ENCODE measurements at places on chromosomes 11 and 22.

DNA sequence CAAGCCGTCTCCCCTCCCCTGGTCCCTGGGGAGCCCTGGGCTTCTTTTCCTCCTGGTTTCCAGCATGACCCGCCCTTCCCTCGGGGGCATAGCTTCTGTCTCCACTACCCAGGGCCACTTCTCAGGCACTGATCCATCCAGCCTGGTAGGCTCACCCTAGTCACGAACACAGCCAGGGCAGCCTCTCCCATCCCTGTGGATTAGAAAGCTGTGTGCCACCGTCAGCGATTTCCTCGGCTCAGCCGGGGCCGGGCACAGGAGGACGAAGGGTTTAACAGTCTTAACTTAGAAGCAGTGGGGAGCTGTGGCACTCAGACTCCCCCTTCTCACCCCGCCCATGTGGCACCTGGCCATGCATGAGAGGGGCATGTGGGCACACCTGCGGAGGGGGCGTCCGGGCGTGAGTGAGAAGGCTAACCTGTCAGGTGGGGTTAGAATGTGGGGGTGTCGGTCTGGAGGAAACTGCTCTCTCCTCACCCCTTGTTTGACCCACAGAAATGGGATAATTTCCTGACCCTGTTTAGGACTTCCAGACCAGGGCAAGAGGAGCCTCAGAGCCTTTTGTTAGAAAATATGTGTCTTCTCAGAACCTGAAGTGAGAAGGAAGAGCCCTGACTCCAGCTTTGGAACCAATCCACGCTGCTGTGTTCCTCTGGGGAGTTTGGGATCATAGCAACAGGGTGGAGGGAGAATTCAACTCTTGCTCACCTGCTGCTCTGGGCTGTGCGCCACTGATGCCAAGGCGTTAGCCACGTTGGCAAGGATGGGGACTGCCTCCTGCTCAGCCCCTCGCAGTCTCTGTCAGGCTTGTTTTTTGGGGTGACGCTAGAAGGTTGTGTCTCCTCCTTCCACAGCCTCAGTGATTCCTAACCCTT lies 14.6 kb downstream of the GLB1L2 start:
- no peak for DNase-seq

DNA sequence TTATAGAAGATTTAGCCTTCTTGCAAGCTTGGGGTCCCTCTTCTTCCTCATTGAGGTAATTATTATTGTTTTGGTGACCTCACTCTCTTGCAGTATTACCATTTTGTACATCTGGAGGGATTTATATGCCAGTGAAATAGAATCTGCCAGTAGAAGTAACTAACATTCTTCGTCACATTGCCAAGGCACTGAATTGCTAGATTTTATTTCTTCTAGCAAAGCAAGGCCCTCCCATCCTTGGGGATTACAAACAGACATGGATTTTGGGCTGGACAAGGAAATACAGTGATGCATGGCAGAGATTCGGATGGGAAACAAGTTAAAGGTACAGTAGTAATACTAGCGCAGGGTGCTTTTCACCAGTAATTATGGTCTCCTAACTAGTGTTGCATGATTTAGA lies 7.8 kb downstream of the ADAMTS15 start:
- no peak for DNase-seq

GRCh38 chr11:118870396-118871343 lies 13.0 kb upstream of the CXCR5 start:
- DNase-seq = no peak

DNA sequence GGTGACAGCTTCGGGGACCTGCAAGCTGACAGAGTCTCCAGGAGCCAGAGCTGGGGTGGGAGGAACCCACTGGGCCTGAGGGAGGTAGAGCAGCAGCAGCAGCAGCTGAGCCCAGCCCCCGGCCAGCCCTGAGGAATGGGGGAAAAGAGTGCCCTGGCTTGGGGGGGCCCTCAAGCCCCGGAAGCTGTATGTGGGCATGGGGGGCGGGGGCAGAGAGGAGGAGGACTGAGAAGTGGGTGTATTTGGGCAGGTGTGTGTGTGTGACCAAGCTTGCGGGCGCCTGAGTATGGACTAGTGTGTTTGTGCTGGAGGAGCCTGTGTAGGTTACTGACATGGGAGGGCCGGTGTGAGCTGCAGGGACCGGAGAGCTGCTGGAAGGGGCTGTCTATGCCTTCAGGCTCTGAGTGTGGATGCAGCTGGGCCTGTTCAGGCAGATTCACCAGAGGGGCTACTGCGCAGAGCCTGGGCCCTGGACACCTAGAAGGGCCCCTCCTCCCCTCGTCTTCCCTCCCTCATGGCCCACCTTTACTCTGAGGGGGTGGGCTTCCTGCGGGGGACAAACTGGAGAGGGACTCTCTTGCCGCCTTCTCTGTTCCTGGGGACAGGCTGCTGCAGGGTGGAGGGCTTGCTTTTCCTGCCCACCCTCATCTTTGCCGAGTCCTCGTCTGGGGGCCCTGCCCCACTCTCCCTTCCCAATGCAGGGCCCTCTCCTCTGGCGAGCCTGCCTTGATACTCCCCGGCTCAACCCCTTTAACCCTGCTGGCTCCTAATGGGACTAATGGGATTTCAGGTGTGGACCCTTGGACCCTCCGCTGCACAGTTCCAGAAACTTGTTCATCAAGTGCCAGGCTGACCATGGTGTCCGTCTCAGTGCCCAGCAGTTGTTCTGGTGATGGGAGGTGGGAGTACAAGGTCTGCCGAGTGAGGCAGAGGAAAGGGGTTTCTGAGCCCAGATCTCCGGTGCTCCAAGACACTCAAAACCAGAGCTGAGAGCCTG lies 28.2 kb downstream of the ST3GAL4 start:
- DNase-seq = no peak

- no peak for DNase-seq
Measured at GRCh38 chr22:37996515-37997246, 12.3 kb upstream of the SOX10 start.

DNA sequence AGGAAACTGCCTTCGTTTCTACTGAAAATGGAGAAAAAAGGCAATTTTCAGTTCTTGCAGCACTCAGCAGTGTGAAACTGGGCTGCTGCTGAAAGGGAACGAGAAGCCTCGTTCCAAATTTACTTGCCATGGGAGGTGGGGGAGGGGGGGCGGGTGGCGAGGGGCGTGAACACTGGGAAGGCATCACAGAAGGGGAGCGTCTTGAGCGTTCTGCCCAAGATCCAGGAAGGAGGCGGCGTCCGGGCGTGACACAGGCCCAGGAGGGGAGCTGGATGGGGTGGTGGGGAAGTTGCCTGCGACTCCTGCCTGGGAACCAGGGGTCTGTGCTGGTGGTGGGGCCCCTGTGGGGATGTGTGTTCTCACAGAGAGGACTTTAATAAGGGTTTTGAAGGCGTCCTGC lies 213.5 kb downstream of the CTTN start:
- DNase-seq = no peak

GRCh38 chr22:43094085-43094484 lies 4.9 kb upstream of the TTLL1 start:
- DNase-seq = no peak

- no peak for DNase-seq
Measured at GRCh38 chr11:14041040-14041439, 78.5 kb downstream of the SPON1 start.

DNA sequence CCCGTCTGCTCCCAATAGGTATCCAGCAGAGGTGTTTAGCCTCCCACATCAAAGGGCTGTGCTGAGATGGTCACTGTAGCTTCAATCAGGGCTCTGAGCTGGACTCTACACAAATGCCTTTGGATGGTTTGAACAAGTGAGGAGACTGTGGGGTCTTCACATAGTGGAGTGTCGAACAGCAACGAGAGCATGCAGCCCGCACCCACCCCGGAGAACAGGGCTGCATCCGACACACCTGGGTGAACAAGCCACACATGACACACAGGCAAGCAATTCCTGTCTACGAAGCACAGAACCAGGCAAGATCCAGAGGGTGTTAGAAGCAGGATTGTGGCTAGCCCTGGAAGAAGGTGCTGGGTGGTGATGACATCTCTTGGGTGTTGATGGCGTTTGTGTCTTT lies 58.0 kb upstream of the FGF3 start:
- no peak for DNase-seq

GRCh38 chr11:132205496-132205895 lies 835.1 kb downstream of the NTM start:
- no peak for DNase-seq

DNA sequence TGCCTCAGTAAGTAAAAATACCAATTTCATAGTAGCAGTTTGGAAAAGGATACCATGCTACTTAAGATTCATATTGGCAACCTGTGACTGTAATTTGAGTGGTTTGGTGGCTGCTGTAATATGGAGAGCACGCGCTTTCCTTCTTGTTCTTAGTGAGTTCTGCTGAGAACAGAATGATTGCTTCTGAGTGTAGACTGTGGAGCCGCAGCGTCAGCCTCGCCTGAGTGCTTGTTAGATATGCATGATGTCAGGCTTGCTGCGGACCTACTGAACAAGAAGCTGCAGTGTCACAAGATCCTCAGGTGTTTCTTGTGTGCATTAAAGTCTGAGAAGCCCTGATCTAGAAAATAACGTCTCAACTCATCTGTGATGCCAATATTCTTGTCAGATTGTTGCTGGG lies 143.2 kb downstream of the ARHGAP42 start:
- DNase-seq = no peak

DNA sequence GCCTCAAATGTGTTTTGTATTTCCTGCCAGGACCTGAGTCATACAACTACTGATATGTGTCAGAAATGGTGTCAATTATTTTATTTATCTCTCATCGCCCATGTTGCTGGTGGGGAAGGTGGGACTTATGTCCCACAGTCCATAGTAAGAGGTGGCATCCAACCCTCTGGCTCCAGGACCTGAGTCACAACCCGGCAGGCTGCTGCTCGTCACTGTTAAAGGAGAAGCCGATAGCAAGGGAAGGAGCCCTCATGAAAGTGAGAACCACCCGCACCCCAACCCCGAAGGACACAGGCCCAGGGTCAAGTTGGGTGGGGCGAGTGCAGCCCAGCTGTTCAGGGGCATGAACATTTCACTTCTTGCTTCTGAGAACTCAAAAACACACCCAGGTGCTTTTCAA lies 33.1 kb upstream of the TP53I11 start:
- DNase-seq = no peak

- no peak for DNase-seq
Measured at GRCh38 chr11:31834237-31834636, 23.1 kb upstream of the PAX6 start.

DNA sequence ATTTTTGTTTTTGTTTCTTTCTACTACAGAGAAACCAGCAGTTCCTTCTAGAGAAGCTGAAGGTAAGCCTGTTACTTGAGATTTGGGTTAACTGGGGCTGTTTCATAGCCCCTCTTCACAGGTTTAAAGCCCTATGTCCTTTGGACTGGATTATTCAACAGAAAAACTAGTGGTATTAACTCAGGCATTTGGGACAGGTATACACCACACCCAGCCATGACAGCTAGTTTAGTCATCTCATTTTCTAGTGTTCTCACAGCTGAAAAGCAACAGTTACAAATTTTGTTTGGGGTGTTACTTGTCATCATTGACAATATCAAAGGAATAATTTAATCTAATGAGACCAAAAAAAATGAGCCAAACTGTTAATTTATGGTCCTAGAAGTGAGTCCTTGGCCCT lies 14.0 kb downstream of the LAYN start:
- no peak for DNase-seq

- DNase-seq = no peak
Measured at GRCh38 chr11:10762185-10762584, 11.1 kb downstream of the CTR9 start.

DNA sequence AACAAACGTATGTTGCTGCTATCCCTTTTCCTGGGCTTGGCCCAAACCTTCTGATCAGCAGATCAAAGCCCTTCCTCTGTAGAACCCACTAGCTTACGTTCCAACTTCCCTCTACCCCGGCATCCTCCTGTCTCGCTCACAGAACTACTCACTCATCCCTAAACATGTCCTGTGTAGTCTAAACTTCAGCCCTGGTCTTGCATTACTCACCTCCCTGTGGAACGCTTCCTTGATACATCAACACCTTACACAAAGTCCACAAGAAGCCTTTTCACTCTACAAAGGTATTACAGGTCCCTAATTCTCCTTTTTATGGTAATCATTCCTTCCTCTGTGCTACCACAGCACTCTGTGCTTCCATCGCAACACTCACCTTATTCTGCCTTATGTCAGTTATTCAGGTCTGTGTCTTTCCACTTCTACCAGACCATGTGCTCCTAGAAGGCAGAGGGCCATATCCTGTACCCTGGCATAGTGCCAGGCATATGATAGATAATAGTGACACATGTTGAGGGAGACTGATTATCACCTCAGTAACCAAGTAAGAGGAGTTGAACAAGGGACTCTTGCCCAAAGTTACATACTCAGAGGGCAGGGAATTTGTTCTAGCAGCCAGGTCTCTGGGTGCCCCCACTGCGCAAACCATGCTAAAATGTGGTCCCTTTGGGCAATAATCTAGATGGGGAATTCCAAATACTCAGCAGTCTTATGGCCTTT lies 41.6 kb downstream of the USP35 start:
- DNase-seq = no peak

DNA sequence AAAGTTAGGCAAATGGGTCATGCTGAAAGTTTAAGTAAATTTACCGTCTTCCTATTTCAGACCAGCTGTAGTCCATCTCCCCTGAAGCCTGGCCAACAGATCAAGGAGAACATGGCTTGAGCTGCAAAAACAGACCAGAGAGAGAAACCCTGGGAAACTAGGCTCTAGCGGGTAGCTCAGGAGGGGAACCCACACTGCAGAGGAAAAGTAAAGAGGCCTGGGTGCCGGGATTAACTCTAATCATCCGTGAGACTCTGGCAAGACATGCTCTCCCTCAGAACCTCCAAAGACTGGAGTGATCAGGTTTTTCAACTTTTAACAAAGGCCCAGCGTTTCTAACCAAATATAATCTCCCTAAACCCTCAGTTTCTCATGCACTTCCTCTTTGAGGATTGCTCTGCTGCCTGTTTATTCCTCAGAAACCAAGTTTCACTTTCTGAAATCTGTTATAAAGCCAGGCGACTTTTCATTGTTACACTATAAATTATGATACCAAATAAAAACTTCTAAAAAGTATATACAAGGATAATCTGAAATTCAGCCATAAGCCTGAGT lies 67.5 kb downstream of the GAB2 start:
- DNase-seq = no peak

DNA sequence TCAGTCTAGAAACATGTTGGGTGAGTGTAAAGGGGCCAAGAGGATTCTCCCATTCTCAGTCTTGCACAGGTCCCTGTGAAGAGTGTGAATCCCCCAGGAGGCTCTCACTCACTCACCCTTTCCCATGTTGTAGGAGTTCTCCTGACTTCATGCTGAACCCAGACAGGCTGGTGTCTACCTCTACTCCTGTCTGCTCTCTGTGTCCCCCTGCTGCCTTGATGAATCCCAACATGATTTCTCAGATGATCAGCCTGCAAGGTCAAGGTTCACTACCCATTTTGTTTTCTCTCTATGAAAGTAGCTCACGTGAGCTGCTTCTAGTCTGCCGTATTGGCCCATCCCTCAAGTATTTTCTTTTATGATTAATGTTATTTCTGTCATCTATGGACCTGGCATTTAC lies 500.6 kb downstream of the ETS1 start:
- no peak for DNase-seq

GRCh38 chr11:60973699-60974098 lies 2.2 kb downstream of the CD6 start:
- DNase-seq = no peak

Data from NCI-H1417 treated with DMSO at 0.1 percent for 48 hours (cell line).